Naive thymus-derived CD8-positive, alpha-beta T cell (primary cell): ENCODE measurements at places on chromosomes 3 and 15.

GRCh38 chr3:125179143-125179883, 33.2 kb downstream of the SLC12A8 start:
- no peak overlapping the region for H3K27ac ChIP-seq
- no peak for DNase-seq
- H3K27me3 ChIP-seq, result no peaks in the 10 kb centered on the region
- H3K36me3 ChIP-seq, result no peaks in the 10 kb centered on the region
- no peak overlapping the region for H3K4me3 ChIP-seq

DNA sequence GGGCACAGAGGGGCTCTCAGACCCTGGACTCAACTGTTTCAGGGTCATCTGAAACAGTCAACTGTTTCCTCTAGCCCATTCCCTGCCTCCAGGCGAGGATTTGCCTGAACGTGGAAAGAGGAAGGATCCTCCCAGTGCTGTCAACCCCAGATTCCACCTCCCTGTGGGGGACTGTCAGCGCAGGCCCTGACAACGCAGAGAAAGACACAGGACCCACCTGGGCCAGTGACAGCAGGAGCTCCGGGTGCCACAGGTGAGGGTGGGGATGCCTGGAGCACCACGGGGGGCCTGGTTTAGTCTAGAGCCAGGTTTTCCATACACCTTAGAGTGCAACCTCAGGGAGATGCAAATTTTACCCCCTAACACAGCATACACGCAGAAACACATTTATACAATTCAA, 19.5 kb upstream of the LAMP3 start:
- no peak overlapping the region for H3K27ac ChIP-seq
- no peaks in the 10 kb centered on the region for H3K36me3 ChIP-seq
- DNase-seq, result no peak
- peaks cover 17% of the 10 kb centered on the region for H3K27me3 ChIP-seq

DNA sequence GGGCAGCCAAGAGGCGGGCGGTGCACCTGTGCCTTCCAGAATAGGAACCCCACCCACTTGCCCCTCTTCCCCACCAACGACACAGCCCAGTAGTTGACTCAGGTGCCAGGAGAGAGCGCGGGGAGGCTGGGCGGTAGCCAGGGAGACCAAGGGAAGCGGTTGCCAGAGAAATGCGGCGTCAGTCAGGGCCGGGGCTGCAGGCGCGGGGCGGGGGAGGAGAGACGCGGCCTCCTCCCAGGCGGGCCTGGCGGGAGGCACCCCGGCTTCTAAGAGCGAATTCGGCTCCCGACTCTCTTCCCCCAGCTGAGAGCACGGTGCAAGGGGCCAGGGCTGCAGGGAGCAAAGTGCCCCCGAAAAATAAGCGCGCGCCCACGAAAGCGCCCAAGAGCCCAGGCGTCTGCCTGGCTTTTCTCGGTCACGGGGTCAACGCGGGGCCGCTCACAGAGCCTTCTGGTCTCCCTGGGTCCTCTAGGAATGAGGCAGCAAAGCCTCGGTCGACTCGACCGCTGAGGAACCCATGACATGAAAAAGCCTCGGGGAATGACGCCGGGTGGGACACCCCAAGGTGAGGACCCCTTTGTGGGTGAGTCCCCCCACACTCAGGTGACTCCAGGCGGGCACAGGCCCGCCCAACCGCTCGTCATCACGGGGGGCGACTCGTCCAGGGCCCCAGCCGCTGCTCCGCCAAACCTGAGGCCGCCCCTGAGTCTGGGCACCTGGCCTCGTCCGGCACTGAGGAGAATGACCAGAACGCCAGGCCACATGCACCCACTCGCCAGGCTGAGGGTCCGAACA, 716 bp downstream of the CPEB1 start:
- peak overlapping the region; percentile 65 for H3K27ac ChIP-seq
- H3K36me3 ChIP-seq, result peaks cover 2% of the 10 kb centered on the region
- peak overlapping the region; percentile 71 for H3K4me3 ChIP-seq

DNA sequence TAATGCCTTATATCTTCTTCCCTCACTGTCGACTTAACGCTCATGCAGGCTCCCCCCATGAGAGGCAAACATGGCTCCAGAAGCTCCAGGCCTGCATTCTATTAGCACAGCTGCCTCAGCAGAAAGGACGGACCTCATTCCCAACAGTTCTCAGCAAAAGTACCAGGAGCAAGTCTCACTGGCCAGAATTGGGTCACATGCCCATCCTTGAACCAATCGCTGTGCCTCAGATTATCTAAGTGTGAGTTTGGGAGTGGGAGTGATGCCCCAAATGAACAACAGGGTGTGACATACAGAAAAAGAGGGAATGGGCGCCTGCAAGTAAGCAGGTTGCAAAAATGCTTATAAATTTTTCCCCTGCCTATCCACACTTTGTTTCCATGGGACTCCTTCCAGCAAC, 4.3 kb upstream of the RAD18 start:
- peaks cover 7% of the 10 kb centered on the region for H3K4me1 ChIP-seq
- H3K4me3 ChIP-seq, result no peak overlapping the region
- no peak overlapping the region for H3K27ac ChIP-seq
- DNase-seq, result no peak

- no peak overlapping the region for H3K27ac ChIP-seq
- no peak for DNase-seq
- H3K27me3 ChIP-seq, result peaks cover 16% of the 10 kb centered on the region
These were observed 319.2 kb downstream of the ZNF621 start for GRCh38 chr3:40843851-40844548.

DNA sequence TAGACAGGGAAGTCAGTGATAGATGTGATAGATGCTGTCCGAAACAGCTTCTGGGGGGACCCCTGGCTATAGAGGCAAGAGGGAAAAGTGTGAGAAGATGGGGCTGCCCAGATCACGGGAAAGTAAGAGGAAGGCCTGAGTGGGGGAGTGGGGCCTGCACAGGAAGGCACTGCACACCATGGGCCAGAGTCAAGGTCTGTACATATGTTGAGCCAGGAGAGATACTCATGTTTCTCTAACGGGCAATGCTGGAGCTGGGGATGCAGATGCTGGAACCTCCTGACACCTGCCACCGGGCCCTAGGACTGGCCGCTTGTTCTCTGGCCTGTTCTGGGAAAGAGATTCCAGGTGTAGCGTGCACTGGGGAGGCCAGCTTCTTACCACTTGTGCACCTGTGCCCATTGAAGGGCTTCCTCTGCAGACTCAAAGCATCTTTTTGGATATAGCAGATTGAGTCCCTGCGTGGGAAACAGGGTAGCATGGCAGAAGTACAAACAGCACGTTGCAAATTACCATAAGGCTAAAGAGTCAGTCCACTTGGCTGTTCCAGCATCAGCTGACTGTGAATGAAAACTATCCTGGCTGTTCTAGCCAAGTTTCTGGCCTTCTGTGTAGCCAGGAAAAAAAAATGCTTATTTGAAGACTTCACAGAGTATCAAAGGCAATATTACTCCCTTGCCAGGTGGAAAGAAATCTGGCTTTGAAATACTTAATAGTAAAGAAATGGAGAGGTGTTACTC, 77.1 kb upstream of the GSK3B start:
- H3K4me3 ChIP-seq, result no peak overlapping the region
- H3K27ac ChIP-seq, result no peak overlapping the region
- DNase-seq, result no peak
- H3K36me3 ChIP-seq, result no peaks in the 10 kb centered on the region
- no peaks in the 10 kb centered on the region for H3K27me3 ChIP-seq

DNA sequence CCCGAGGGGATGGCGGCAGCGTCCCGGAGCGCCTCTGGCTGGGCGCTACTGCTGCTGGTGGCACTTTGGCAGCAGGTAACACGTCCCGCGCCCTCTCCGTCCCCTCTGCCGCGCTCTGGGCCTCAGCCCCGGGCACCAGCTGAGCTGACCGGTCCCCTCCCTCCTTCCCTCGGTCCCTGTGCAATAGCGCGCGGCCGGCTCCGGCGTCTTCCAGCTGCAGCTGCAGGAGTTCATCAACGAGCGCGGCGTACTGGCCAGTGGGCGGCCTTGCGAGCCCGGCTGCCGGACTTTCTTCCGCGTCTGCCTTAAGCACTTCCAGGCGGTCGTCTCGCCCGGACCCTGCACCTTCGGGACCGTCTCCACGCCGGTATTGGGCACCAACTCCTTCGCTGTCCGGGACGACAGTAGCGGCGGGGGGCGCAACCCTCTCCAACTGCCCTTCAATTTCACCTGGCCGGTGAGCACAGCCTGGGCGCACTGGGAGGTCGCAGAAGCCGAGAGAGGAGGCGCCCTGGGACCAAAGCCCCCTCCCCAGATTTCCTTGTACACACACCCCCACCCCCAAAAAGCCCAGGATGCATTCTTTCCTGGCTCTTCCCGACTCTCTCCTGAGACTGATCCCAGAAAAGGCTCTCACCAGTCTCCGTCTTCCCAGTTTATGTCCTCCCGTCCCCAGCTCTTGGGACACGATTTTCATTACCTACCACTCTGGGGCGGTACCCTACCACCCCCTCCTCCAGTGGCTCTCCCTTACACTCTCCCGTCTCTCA, 705 bp downstream of the DLL4 start:
- peaks cover 64% of the 10 kb centered on the region for H3K27me3 ChIP-seq
- H3K4me3 ChIP-seq, result peak overlapping the region; percentile 87
- peaks cover 23% of the 10 kb centered on the region for H3K4me1 ChIP-seq
- no peaks in the 10 kb centered on the region for H3K36me3 ChIP-seq
- H3K27ac ChIP-seq, result no peak overlapping the region
- no peak for DNase-seq

DNA sequence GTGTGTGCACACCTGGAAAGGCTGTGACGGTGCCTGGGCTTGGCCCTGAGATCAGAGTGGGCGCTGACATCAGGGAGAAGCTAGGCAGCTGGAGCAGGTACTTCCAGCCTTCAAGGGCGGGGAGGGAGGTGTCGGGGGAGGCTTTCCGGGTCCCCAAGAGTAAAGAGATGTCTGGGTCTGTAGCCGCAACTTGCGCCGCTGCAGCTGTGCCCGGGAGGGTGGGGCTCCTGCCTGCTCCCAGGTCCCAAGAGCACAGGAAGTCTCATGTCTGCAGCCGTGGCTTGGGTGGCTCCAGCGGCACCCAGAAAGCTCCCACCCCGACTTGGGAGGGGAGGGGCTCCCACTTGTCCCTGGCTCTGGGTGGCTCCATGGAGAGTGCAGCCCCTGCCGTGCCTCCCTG, 103.2 kb upstream of the BNIP2 start:
- H3K4me3 ChIP-seq, result peak overlapping the region; percentile 81
- peak overlapping the region; percentile 86 for H3K27ac ChIP-seq
- no peaks in the 10 kb centered on the region for H3K36me3 ChIP-seq
- H3K4me1 ChIP-seq, result peaks cover 26% of the 10 kb centered on the region
- H3K27me3 ChIP-seq, result no peaks in the 10 kb centered on the region
- peak; percentile 21 for DNase-seq

GRCh38 chr3:189588475-189589178, 42.6 kb upstream of the TP63 start:
- peaks cover 1% of the 10 kb centered on the region for H3K4me1 ChIP-seq
- no peak for DNase-seq
- H3K27me3 ChIP-seq, result peaks cover 3% of the 10 kb centered on the region
- no peak overlapping the region for H3K4me3 ChIP-seq
- no peak overlapping the region for H3K27ac ChIP-seq

DNA sequence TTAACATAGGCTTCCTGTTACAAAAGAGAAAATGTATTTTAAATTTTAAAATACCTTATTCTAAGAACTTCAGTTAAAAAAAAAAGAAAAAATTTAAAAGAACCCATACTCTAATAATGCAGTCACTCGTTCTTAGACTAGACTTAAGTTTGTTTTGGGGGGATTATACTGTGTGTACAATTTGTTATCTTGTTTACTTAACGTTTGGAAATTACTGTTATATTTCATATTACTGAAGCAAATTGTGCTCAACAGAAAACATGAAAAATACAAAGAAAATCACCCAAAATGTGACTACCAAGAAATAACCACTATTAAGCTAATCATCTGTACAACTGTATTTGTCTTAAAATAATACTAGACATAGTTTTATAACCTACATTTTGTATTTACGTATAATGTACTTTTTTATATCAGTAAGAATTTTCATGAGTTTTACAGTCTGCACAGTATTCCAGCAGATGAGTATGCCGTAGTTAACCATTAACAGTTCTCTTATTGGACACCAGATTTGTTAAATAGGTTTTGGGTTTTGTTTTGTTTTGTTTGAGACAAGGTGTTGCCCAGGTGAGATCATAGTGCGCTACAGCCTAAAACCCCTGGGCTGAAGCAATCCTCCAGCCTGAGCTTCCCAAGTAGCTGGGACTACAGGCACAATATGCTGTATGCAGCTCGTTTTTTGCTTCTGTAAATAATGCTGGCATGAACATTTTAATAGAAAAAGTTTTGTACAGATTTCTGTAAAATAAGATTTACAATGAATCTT, 88.8 kb upstream of the CHD2 start:
- peak overlapping the region; percentile 92 for H3K27ac ChIP-seq
- H3K27me3 ChIP-seq, result no peaks in the 10 kb centered on the region
- peaks cover 60% of the 10 kb centered on the region for H3K4me1 ChIP-seq
- H3K4me3 ChIP-seq, result peak overlapping the region; percentile 93

DNA sequence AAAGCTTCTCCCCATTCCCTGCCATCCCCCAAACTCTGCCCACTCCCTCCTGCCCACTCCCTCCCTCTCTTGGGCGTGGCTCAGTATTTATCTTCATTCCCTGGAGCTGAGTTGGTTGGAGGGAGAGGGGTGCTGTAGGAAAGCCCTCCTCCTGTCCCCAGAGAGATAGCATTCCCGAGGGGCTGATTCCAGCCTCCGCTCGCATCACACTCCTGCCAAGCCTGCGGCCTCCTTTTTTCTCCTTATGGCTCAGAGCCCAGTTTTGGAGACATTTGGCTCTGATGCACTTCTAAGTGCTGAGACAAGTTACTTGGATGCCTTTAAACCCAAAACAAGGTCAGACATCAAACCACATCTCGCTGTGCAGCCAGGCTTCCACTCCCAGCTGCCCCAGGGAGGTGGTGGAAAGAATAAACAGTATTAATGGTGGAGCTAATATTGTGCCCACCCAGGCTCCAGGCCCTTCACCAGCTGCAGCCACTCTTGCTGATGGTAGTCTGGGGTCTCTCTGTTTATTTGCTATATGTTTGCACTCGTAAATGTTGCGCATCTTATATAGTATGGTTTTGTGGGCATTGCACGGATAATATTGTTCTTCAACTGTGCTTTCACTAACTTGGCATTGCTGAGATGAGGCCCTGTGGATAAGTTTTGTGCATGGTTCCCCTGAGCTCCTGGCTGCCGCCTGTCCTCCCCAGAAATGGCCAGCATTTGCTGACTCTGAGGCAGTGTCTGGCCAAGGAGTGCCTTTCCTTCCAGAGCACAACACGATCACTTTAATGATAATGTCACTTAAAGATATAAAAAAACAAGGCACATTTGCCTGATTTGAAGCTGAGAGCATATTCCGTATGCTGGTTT, 157.2 kb downstream of the LRRC28 start:
- H3K4me3 ChIP-seq, result no peak overlapping the region
- H3K27ac ChIP-seq, result peak overlapping the region; percentile 63
- peaks cover 31% of the 10 kb centered on the region for H3K4me1 ChIP-seq
- H3K36me3 ChIP-seq, result no peaks in the 10 kb centered on the region
- no peaks in the 10 kb centered on the region for H3K27me3 ChIP-seq
- no peak for DNase-seq
